ENCODE measurements at places on chromosomes 7 and 10.

DNA sequence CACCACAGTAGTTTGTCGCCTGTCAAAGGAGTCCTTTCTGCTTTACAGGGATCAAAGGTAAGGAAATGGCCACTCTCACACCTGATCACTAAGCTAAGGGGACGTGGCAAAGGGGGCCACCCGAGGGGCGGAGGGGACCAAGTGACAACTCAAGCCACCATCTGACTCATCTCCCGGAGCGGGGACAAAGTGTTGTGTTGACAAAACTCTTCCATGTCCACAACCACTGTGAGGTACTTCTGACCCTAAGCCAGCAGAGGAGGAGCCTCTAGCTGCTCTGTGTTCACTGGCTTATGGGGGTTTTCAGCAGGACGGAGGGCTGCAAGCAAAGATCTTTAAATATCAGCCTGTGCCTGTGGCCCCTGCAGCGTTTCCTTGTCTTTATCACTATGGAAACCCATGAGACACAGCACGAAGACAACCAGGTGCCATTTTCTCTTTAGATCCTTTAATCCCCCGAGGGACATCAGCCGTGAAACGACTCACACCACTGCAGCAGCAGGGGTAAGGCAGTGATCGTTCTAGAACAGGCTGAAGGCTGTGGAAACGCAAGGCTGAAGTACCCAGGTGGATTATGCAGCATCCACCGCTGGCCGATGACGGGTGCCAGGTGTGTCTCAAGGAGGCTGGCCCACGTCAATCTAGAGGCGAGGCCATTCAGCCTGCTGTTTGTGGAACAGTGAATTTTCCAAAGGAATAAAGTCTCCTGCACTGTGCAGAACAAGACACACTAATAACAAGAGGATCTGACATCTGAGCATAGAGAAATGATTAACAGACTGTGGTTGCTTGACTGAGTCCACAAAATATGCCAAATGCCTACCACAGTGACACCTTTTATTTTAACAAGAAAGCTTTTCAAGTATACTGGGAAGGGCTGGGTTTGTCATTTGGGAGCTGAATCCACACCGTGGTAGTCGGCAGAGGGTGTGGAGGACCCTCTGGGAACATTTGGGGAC is 26.6 kb upstream of the DDC start:
- no peak for DNase-seq
- H3K36me3 ChIP-seq, result no peaks in the 10 kb centered on the region
- no peaks in the 10 kb centered on the region for H3K4me1 ChIP-seq
- no peak overlapping the region for H3K4me3 ChIP-seq

DNA sequence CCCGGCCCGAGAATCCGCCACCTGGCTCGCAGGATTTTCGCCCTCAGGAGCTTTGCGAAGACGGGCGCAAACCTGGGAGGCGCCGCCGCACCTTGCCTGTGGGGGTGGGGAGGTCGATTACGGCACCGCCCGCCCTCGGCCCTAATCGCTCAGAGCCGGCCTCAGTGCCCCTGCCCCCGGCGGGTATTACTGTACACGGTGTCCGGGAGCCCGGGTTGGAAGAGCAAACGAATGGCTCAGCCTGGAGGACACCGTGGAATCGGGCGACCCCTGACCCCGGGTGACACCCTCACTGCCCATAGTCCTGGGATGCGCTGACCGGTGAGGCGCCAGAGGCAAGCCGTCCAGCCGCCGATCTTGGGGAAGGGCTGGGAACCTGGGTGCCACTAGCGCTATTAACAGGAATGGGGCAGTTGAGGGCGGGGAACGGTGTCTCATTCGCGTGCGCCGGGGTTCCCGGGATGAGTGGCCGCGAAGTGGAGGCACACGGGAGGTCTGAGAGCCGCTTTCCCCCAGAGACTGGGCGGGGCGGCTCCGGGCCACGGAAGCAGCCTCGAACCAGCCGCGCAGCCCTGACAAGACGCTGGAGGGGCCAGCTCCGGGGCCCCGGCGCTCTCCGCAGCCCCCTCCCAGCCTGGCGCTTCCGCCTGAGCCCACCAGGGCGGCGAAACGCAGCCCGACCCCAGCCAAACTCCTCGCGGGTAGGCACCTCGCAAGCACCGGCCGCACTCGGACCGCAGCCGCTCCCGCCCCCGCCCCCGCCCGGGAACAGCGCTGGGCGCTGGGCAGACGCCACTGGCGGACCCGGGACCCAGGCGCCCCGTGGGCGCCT is 167.5 kb downstream of the NRF1 start:
- H3K27me3 ChIP-seq, result peaks cover 66% of the 10 kb centered on the region
- H3K4me3 ChIP-seq, result peak overlapping the region; percentile 54
- no peaks in the 10 kb centered on the region for H3K36me3 ChIP-seq
- H3K4me1 ChIP-seq, result peaks cover 51% of the 10 kb centered on the region
- no peak overlapping the region for H3K27ac ChIP-seq

DNA sequence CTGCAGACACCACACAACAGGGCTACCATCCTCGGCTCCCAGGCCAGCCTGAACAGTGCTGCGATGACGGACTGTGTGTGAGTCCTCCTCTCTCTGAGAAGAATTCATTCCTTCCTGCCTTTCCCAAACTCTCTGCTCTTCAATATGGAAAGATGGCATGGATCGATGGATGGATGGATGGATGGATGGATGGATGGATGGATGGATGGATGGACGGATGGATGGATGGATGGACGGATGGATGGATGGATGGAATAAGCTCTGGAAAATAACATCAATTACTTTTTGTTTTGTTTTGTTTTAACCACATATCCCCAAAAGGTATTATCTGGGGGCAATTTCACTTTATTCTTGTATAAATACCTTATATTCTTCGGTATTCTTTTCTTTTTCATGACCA is 151.9 kb downstream of the AKR1D1 start:
- no peak for DNase-seq
- H3K27me3 ChIP-seq, result no peaks in the 10 kb centered on the region
- no peaks in the 10 kb centered on the region for H3K36me3 ChIP-seq

DNA sequence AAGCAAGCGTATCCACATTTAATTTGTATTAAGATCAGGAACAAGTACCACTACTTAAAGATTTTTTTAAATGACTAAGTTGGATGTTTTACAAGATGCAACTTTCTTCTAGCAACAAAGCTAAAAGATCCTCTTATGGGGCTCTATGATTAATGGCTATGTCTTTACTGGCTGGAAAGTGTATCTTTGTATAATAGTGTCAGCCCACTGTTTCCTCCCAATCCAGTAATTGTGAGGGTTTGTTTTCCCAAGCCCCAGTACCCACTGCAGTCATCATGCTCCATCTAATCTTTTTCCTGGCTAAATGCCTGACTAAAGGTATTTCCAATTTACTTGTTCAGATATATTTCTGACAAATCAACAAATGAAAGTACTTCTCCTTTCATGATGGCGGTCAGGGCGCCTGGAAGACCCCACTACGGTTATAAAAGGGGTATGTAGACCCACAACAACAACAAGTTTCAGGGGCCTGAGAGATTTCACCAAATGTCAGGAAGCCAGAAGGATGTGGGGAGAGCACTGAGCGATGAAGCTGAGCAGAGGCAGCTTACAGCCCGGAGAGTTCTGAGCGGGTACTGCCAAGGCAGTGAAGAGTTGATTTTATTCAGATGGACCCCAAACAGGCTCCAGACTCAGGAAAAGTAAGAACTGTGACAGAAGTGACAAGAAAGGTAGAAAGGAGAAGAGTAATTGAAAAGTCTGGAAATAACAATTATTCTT is 222.6 kb upstream of the KLF14 start:
- DNase-seq, result no peak
- peak overlapping the region; percentile 91 for H3K27ac ChIP-seq
- H3K4me1 ChIP-seq, result peaks cover 64% of the 10 kb centered on the region
- H3K36me3 ChIP-seq, result no peaks in the 10 kb centered on the region
- peak overlapping the region; percentile 43 for H3K4me3 ChIP-seq

GRCh38 chr10:63498665-63499064 is 22.5 kb upstream of the REEP3 start:
- H3K27me3 ChIP-seq, result no peaks in the 10 kb centered on the region
- H3K4me1 ChIP-seq, result no peaks in the 10 kb centered on the region
- no peak overlapping the region for H3K4me3 ChIP-seq
- H3K36me3 ChIP-seq, result no peaks in the 10 kb centered on the region

GRCh38 chr10:34386921-34387320 is 428.2 kb downstream of the PARD3 start:
- H3K36me3 ChIP-seq, result no peaks in the 10 kb centered on the region
- no peak for DNase-seq
- no peak overlapping the region for H3K27ac ChIP-seq

DNA sequence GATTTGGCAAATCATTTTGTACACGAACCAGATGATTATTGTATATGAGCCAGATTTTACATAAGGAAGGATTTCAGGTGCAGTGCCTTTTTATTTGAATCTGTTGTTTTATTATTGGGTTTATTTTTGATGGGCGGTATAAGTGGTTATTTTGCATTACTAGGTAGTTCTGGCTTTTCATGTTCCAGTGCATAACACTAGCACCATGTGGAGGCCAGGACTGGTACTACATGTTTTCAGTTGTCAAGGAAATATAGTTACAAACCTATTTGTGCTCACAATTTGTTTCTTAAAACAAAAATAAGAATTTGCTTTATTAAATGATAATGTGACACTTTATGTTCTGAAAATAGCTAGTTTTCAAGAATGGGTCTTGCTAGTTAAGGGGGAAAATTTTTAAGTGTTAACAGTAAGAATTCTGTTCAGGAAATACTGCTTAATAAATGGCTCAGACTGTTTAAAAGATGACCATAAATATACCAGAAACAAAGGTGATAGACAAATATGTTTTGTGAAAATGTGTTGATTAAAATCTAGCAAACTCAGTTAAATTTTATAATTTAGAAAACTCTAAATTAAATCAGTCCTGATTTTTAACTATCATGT is 7.1 kb upstream of the SEMA3E start:
- H3K4me3 ChIP-seq, result no peak overlapping the region
- no peaks in the 10 kb centered on the region for H3K27me3 ChIP-seq
- H3K27ac ChIP-seq, result no peak overlapping the region
- no peaks in the 10 kb centered on the region for H3K36me3 ChIP-seq
- no peak for DNase-seq

DNA sequence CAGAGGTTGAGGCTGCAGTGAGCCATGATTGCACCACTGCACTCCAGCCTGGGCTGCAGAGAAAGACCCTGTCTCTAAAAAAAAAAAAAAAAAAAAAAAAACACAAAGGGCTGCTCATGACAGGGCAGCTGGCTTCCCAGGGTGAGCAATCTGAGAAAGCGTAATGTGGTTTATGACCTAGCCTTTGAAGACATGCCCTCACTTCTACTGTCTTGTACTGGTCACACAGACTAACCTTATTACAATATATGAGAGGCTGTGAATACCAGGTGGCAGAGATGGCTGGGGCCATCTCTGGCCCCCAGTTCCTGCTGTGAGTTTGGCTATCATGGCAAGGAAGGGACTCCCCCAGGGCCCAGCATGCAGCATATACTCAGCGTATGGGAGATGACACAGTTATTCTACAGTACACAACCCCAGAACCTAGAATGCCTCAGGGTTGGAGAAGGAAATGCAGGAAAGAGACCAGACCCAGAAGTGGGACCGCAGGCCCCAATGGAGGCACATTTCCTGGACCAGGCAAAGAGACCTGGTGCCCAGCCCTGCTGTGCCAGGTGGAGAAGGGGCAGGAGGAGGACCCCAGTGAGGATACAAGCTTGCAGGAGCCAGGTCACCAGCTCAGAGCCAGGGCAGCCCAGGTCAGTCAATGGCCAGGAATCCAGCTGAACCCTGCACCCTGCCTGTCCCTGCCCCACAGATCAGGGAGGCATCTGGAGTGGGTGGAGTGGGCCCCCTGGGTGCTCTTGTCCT is 26.3 kb downstream of the NPTX2 start:
- no peaks in the 10 kb centered on the region for H3K36me3 ChIP-seq
- no peaks in the 10 kb centered on the region for H3K4me1 ChIP-seq
- no peak for DNase-seq
- H3K4me3 ChIP-seq, result no peak overlapping the region

DNA sequence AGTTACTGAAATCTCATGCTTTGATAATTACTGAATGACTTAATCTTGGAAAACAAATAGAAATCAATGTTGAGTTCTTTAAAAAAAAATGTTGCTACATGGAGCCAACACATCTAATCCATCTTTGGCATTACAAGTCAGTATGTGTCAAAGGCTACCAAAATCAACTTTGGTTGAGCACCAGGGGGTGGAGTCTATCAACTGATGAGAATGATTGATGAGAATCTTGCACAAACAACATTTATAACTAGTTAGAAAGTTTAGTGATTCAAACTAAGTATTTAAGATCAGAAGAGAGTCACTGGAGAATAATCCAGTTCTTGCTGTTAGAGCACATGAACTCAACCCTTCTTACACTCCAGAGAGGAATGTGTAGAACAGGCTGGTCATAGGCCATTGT is 70.5 kb upstream of the LRRC17 start:
- H3K4me1 ChIP-seq, result no peaks in the 10 kb centered on the region
- no peak for DNase-seq
- H3K4me3 ChIP-seq, result no peak overlapping the region
- no peak overlapping the region for H3K27ac ChIP-seq

DNA sequence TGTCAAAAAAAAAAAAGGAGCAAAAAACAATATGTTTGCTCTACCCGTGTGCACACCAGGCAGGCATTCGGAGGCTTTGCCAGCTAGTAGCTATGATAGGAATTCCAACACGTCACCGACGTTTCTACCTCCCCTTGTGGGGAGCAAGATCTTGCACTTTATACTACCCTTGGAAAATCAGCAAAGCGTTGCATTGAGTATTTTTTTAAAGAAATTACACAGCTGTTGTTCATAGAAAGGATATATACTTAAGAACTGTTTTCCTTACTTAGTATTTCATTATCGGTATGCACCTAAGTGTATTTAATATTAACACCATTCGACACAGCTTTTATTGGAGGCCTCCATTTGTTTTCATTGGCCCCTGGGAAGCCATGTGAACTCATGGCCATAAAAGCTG is 159.9 kb upstream of the MGMT start:
- H3K4me1 ChIP-seq, result no peaks in the 10 kb centered on the region
- H3K4me3 ChIP-seq, result no peak overlapping the region
- no peaks in the 10 kb centered on the region for H3K27me3 ChIP-seq
- no peak overlapping the region for H3K27ac ChIP-seq
- no peak for DNase-seq

DNA sequence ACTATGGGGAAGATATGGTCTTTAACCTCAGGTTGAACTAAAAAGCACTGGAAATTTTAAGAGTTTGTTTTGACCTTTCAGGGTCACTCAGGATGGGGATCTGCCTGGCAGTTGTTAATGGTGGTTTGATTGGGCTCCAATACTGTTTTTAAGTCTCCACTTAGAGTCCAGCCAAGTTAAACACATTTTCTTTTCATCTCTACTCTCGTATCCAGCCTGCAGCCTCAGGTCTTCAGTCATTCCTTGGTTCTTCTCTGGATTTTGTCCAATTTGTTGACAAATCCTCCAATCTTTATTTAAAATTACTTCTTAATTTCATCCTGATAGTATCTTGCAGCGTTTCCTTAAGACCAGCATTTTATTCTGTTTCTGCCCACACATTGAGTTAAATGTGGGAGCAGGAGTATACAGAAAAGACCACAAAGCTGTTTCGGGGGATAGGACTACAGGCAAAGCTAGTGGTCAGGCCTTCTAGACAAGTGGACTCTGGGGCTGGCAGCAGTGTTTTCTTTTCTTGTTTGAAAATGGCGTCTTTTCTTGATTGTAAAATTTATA is 133.2 kb upstream of the INHBA start:
- no peaks in the 10 kb centered on the region for H3K4me1 ChIP-seq
- no peaks in the 10 kb centered on the region for H3K27me3 ChIP-seq
- DNase-seq, result no peak
- H3K4me3 ChIP-seq, result no peak overlapping the region
- no peak overlapping the region for H3K27ac ChIP-seq

GRCh38 chr7:22670422-22670815 is 56.6 kb upstream of the IL6 start:
- no peak overlapping the region for H3K4me3 ChIP-seq
- no peak overlapping the region for H3K27ac ChIP-seq
- no peaks in the 10 kb centered on the region for H3K4me1 ChIP-seq
- no peak for DNase-seq
- no peaks in the 10 kb centered on the region for H3K36me3 ChIP-seq

Data from effector memory CD4-positive, alpha-beta T cell (primary cell).